D341Med (cell line): ENCODE measurements at places on chromosomes 4 and X.

DNA sequence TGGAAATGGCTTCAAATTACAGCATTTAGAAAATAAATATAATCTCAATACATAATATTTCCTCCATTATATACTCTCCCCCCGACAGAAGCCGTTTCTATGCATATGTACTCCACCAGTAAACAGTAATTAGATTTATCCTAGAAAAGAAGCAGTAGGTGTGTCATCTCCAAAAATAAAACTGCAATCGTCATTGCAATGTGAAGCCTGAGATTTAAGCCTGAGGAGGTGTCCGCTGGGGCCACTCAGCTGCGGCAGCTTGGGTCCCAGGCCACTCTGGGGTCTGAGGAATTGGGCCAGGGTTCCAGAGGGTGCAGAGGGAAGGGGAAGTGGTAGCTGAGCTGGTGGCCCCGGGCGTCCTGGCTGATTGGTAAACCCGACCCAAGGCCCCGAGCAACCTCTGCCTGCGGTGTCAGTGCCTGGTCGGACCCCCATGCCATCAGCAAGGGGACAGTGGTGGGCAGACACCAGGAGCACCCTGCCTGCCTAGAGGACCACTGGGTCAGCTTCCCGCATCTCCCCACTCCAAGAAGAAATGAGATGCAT lies 7.8 kb upstream of the MXD4 start:
- DNase-seq = no peak

GRCh38 chrX:123087326-123087725 lies 96.8 kb upstream of the GRIA3 start:
- no peak for DNase-seq

GRCh38 chrX:38861489-38861888 lies 60.2 kb downstream of the MID1IP1 start:
- no peak for DNase-seq

- DNase-seq = no peak
Observed at GRCh38 chr4:16627999-16628398, 270.4 kb downstream of the LDB2 start.

GRCh38 chrX:17295791-17296190 lies 79.2 kb upstream of the NHS start:
- no peak for DNase-seq

DNA sequence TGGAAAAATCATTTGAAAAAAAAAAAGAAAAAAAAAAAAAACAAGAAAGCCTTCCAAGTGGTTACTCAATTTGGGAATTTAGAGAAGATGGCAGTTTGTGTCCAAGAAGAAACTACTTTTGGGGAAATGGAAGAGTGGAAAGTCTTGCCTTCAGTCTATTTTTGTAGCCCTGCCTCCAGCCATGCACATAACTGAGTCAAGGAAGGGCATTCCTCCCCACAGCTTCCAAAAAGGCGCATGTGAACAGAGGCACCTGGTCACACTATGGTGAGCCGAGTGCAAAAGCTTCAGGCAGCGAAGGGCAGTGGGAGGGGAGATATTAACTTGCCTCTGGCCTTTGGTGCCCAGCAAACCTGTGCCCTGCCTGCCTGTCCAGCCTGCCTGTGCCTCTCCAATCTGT lies 163.7 kb downstream of the SMIM20 start:
- DNase-seq = no peak

DNA sequence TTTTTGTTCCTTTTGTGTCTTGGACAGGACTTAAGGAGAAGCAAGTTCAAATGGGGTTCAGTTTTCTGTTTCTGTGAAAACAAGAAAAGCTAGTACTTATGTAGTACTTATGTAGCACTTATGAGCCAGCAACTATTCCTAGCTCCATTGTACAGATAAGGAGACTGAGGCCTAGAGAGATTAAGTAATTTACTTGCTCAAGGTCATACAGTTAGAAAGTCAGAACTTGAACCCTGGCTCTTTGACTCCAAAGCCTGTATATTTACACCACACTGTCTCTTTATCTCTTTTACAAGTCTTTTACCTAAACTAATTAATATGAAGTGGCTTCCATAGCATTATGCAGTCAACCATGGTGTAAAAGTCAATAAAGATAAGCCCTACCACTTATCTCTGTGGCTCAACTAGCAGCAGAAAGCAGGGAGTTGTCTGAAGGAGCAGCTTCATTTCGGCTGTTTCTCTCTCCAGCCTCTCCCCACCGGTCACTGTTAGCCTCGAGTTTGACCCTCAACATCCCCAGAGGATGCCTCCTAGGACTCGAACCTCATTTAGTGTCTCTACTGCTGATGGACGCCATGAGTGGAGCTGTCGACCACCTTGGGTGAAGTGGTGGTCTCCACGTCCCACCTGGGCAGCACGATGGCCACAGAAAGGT lies 209.9 kb downstream of the SHROOM3 start:
- no peak for DNase-seq

DNA sequence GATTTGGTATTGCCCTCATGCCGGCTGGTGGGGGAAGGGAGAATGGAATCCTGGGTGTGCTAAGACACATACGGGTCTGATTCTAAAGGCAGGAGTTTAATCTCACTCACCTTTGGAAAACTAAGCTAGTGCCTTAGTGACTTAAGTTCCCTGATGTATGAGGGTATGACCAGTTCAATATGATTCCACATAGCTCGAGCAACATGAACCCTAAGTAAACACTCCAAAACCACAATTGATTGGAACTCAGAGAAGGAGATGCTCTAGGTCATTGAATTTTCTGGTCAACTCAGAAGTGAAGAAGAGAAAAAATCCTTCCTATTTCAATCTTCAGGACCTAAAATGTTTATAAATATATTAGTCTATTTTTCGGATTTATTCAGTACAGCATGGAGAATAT lies 420.1 kb upstream of the INTU start:
- no peak for DNase-seq

DNA sequence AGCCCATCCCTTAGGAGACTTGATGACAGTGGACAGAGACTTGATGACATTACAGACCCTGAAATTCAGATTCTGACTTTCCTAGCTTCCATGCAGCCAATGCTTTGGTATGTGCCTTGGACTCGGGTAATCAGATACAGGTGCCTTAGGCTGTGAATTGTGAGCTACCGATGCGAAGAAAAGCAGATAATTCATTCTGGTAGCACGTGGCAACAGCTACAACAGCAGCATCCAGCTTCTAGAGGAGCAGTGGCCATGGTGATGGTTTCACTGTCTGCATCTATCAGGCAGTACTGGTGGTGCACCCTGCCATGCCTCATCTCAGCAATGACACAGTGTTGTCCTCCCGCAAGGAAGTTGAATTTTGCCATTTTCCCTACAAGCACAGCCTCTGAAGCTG lies 126.9 kb upstream of the TAPT1 start:
- no peak for DNase-seq

DNA sequence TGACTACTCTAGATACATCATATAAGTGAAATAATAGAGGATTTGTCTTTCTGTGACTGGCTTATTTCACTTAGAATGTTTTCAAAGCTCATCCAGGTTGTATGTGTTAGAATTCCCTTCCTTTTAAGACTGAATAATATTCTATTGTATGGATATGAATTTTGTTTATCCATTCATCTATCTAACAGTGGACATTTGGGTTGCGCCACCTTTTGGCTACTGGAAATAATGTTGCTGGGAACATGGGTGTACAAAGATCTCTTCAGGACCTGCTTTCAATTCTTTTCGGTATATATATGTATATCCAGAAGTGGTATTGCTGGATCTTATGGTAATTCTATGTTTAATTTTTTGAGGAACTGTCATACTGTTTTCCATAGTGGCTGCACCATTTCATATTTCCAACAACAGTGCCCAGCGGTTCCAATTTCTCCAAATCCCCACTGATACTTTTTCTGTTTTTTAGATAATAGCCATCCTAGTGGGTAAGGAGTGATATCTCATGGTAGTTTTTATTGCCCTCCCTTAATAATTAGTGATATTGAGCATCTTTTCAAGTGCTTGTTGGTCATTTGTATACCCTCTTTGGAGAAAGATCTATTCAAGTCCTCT lies 3.4 kb upstream of the SCD5 start:
- no peak for DNase-seq

GRCh38 chr4:115749404-115749803 lies 636.0 kb upstream of the NDST4 start:
- DNase-seq = no peak
